ENCODE measurements at places on chromosomes 4 and X.

GRCh38 chrX:3526731-3527130, 180.3 kb upstream of the MXRA5 start:
- no peak for DNase-seq

DNA sequence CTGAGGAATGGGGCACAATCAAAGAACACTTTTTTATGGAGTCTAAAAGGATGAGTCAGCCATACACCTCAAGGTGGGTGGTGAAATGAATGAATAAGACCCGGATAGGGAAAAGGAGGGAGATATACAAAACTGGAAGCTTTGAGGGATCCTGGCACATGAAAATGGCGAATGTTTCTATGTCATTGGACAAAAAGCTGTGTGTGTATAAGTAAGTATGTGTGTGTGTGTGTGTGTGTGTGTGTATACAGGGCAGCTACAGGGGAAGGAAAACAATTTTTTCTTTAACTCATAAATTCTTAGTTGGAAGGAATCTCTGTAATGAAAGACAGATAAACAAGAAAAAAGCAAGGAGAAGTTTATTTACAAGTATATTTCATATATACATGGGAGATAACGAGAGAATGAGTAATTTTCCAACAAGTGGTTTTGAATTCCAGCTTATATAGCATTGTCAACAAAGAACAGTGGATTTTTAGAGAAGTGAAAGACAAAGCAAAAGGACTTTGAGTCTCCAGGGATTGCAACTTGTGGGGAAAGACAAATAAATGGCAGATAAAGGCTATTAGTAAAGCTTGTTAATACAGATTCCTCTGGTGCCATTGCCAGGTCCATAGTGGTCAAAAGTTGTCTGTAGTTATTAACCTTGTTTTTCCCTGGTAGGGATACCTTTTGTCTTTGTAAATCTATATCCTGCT, 99.7 kb downstream of the MMRN1 start:
- DNase-seq = no peak

GRCh38 chr4:75172551-75172950, 239.6 kb downstream of the PARM1 start:
- DNase-seq = no peak

- no peak for DNase-seq
These were observed 50.0 kb downstream of the C4orf50 start for GRCh38 chr4:5968246-5968645.

- DNase-seq = no peak
These were observed 57.9 kb downstream of the CPEB2 start for GRCh38 chr4:15060213-15060612.

- DNase-seq = no peak
These were observed 256.7 kb downstream of the SPOCK3 start for GRCh38 chr4:166977596-166977995.

GRCh38 chr4:73853246-73853704, at the start of gene PF4V1:
Gene PF4V1, plus strand, starts transcription at chr4:73853296. Its CDS starts 67 bp downstream, at chr4:73853363.
- no peak for DNase-seq

GRCh38 chrX:37782359-37782758, 2.5 kb downstream of the CYBB start:
- DNase-seq = no peak
